ENCODE measurements at places on chromosomes 7 and 10.

- H3K4me1 ChIP-seq, result peaks cover 8% of the 10 kb centered on the region
- H3K4me3 ChIP-seq, result no peak overlapping the region
- no peak for DNase-seq
- H3K27me3 ChIP-seq, result peaks cover 5% of the 10 kb centered on the region
- no peak overlapping the region for H3K27ac ChIP-seq
Measured at GRCh38 chr7:143314127-143314526, 1.8 kb upstream of the CLCN1 start.

- peak overlapping the region; percentile 99 for H3K27ac ChIP-seq
- peaks cover 89% of the 10 kb centered on the region for H3K4me1 ChIP-seq
Measured at GRCh38 chr7:35729061-35729783, 34.3 kb upstream of the HERPUD2 start.

DNA sequence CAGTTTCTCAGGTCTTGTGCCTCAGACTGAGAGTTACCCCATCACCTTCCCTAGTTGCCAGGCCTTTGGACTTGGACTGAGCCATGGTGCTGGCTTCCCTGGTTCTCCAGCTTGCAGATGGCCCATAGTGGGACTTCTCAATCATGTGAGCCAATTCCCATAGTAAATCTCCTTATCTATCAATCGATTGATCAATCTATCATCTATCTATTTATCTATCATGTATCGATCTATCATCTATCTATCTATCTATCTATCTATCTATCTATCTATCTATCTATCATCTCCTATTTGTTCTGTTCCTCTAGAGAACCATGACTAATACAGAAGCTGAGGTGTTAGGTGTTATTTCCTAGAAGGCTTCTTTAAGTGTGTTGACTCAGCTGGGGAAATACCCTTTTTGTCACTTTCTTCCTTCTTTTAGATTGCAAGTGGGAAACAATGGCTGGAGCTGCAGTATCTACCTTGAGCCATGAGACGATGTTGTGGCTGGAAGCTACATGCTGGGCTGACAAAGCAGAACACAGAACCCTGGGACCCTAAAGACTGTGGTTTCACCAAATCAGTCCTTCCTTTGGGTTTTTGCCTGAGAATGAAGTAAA, 234.7 kb upstream of the GLI3 start:
- no peaks in the 10 kb centered on the region for H3K4me1 ChIP-seq
- no peak overlapping the region for H3K27ac ChIP-seq
- DNase-seq, result no peak
- H3K36me3 ChIP-seq, result no peaks in the 10 kb centered on the region

DNA sequence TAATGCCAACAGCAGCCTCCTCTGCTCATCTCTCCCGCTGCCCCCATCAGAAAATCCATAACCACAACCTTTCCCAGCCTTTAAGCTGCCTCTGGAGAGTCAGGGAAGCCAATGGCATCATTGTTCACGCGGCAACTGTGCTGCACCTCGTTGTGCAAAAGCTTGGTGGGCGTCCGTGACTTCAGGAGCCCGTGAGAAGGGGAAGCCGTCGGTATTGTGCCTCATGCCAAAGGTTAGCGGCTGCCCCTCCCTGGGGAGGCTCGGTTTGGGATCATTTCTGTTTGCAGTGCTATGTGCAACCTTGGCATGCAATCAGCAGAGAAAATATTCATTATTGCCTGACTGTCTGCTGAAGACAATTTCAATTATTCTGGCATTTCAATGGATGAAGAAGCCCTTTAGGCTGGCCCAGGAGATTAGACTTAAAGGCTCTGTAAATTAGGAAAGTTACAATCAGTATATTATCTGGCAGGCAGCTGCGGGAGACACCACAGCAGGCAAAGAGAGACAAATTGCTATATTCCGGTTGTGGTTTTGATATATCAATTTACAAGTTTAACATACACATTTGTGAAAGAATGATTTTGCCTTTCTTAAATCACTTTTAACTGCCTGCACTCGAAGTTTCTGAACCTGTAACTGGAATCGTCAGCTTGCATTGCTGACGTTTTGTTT, 244.5 kb downstream of the GATA3 start:
- H3K27me3 ChIP-seq, result peaks cover 22% of the 10 kb centered on the region
- no peak overlapping the region for H3K27ac ChIP-seq
- no peak overlapping the region for H3K4me3 ChIP-seq
- no peaks in the 10 kb centered on the region for H3K4me1 ChIP-seq

DNA sequence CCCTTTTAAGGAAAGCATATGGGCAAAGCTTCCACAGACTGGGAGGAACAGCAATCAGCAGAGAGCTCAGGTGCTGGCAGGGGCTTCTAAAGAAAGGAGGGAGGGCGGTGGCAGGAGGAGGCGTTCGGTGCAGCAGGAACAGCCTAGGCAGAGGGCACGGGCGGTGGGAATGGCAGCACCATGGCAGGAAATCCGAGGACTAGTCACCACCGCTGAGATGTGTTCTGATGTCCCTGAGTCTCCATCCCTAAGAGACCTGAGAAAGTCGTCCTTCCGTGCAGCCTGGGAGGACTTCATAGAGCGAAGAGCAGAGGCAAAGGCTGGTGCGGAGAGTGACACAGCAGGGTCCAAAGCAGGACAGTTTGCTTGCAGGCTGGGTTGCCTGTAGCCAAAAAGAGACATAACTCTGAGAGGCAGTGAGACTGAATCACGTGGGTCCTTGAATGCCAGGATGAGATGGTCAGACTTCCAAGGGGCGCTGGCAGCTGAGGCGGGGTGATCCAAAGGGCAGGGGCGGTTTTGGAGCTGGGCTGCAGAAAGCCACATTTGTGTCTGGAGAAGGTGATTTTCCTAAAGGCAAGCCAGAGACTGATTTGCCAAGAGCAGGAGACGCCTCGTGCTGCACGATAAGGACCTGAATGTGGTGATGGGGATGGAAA, 35.8 kb upstream of the GRID1 start:
- no peak overlapping the region for H3K27ac ChIP-seq
- H3K4me1 ChIP-seq, result peaks cover 15% of the 10 kb centered on the region

GRCh38 chr10:123835575-123835974, 56.0 kb downstream of the CPXM2 start:
- H3K4me1 ChIP-seq, result no peaks in the 10 kb centered on the region
- H3K4me3 ChIP-seq, result no peak overlapping the region

DNA sequence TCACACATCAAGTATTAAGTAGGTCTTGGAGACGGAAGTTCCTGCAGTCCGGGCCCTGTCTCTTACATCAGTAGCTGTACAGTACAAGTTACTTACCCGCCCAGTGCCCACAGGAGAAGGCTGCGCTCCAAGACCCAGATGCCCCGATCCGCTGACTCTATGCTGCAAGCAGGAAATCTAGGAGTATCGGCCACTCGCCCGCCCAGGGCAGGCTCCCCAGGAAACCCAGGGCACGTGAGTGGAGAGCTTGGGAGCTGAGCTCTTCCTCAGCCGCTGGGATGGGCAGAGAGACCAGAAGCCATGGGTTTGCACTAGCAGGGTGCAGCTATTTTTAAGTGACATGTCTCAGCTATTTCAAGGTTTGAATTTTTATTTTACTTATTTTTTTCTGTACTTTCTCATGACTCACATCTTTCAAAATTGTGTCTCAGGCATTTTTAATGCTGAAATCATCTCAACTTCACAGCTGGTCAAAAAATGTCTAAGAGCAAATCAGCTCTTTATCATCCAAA, 1.9 kb upstream of the GPER1 start:
- no peaks in the 10 kb centered on the region for H3K27me3 ChIP-seq
- H3K4me1 ChIP-seq, result peaks cover 34% of the 10 kb centered on the region
- H3K27ac ChIP-seq, result peak overlapping the region; percentile 83
- H3K36me3 ChIP-seq, result no peaks in the 10 kb centered on the region
- no peak overlapping the region for H3K4me3 ChIP-seq

DNA sequence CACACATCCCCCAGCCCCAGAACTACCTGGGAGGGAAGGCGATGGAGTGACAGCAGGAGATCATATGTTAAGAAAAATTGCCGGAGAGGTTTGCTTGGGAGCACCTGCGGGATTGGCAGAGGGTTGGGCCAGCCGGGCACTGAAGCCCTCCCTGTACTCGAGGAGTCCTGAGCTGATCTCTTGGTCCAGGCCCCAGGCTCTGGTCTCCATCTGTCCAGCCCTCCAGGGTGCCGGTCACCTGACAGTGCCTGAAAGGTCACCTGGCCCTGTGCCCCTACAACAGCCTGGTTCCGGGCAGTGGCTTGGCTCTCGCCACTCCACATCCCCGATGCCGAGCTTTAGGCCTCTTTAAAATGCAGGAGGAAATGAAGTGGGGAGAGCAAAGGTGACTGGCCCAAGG, 47.3 kb upstream of the PCBD1 start:
- no peaks in the 10 kb centered on the region for H3K36me3 ChIP-seq
- H3K27me3 ChIP-seq, result peaks cover 14% of the 10 kb centered on the region
- H3K27ac ChIP-seq, result no peak overlapping the region
- no peaks in the 10 kb centered on the region for H3K4me1 ChIP-seq
- H3K4me3 ChIP-seq, result no peak overlapping the region

- H3K36me3 ChIP-seq, result peaks cover 65% of the 10 kb centered on the region
- H3K4me1 ChIP-seq, result peaks cover 6% of the 10 kb centered on the region
Measured at GRCh38 chr7:77308792-77309191, 107.4 kb downstream of the GSAP start.

GRCh38 chr10:77631241-77631640, 6.4 kb downstream of the KCNMA1 start:
- no peak overlapping the region for H3K27ac ChIP-seq
- no peak for DNase-seq
- H3K4me3 ChIP-seq, result no peak overlapping the region
- peaks cover under 1% of the 10 kb centered on the region for H3K4me1 ChIP-seq
- peaks cover 41% of the 10 kb centered on the region for H3K27me3 ChIP-seq

- H3K4me3 ChIP-seq, result no peak overlapping the region
- H3K36me3 ChIP-seq, result no peaks in the 10 kb centered on the region
- H3K4me1 ChIP-seq, result no peaks in the 10 kb centered on the region
- no peaks in the 10 kb centered on the region for H3K27me3 ChIP-seq
- DNase-seq, result no peak
Measured at GRCh38 chr7:46682836-46683624, 762.0 kb upstream of the IGFBP3 start.

DNA sequence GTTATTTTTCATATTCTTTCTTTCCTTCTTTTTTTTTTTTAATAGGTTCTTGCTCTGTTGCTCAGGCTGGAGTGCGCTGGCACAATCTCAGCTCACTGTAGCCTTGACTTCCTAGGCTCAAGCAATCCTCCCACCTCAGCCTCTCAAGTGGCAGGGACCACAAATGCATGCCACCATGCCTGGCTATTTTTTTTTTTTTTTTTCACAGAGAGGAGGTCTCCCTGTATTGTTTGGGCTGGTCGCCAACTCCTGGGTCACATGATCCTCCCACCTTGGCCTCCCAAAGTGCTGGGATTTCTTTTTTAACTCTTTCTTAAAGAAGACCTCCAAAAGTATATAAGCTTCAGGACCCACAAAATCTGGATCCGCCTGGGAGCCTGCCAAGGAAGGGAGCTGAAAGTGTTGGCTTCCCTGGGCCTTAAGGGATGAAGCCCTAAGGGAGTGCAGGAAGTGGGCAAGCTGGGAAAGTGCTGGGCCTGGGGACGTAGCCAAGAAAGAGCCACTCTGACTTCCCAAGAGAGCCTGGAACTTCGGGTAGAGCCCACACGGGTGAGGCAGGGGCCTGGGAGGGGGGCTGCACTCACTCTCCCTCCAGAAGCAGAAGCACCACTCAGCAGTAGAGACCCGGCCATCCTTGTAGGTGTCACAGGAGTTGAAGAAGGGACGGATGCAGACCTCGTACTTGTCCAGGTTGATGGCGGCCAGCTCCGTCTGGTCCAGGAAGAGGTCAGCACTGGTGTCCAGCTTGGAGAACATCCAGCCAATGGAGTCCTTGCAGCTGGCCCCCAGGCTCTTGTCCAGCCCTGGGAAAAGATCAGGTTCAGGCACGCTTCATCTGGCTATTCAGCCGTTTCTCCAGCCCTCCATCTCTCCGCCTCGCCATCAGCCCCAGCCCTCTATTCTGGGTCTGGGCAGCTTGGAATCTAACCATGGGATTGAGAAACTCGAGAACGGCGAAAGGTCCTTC, 21.8 kb downstream of the SPOCK2 start:
- H3K27me3 ChIP-seq, result no peaks in the 10 kb centered on the region
- peaks cover 11% of the 10 kb centered on the region for H3K4me1 ChIP-seq
- H3K4me3 ChIP-seq, result no peak overlapping the region
- DNase-seq, result no peak

GRCh38 chr7:94367949-94368348, 26.7 kb upstream of the COL1A2 start:
- H3K36me3 ChIP-seq, result no peaks in the 10 kb centered on the region
- H3K4me1 ChIP-seq, result no peaks in the 10 kb centered on the region
- H3K27me3 ChIP-seq, result peaks cover 30% of the 10 kb centered on the region
- no peak overlapping the region for H3K27ac ChIP-seq
- no peak overlapping the region for H3K4me3 ChIP-seq
- no peak for DNase-seq

DNA sequence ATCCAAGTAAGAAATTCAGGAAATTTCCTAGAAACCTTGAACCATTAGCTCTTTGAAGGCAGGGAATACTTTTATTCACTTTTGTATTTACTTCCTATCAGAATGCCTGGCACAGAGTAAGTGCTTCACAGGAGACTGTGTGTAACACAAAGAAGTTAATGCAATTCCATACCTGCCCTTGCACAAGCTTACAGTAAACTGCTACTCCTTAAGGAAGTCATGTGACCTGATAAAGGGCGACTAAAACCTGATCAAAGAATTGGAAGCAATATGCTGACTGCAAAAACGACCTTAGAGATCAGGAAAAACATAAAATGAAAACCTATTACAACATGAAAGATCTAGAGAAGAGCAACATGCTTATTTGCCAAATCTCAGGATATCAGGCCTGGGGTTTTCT, 178.2 kb upstream of the HPS1 start:
- no peak for DNase-seq
- no peak overlapping the region for H3K4me3 ChIP-seq
- H3K36me3 ChIP-seq, result no peaks in the 10 kb centered on the region
- peaks cover 16% of the 10 kb centered on the region for H3K27me3 ChIP-seq
- no peak overlapping the region for H3K27ac ChIP-seq
- no peaks in the 10 kb centered on the region for H3K4me1 ChIP-seq

DNA sequence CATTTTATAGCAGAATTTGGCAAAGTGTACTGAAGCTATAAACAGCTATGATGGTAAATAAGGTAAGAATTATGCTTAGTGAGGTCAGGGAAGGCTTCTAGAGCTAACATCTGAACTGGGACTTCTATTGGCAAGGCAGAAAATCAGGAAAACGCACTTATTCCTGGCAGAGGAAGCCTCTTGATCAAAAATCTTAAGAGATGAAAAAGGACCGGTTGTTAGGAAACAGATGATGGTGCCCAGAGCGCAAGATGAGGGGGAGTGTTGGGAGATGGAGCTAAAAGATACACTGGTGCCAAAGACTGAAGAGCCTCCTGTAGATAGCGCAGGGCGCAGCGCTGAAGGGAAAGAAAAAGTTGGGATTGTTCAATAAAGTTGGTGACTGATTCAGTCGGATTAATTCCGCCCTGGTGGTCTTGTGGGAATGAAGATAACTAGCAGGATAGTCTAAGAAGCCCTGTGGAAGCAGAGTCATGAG, 550 bp upstream of the CALU start:
- no peaks in the 10 kb centered on the region for H3K36me3 ChIP-seq
- no peak for DNase-seq
- H3K4me3 ChIP-seq, result peak overlapping the region; percentile 99
- H3K4me1 ChIP-seq, result peaks cover 27% of the 10 kb centered on the region
- H3K27ac ChIP-seq, result peak overlapping the region; percentile 94
- no peaks in the 10 kb centered on the region for H3K27me3 ChIP-seq
